HCT116 (cell line): ENCODE measurements at places on chromosomes 16 and 17.

DNA sequence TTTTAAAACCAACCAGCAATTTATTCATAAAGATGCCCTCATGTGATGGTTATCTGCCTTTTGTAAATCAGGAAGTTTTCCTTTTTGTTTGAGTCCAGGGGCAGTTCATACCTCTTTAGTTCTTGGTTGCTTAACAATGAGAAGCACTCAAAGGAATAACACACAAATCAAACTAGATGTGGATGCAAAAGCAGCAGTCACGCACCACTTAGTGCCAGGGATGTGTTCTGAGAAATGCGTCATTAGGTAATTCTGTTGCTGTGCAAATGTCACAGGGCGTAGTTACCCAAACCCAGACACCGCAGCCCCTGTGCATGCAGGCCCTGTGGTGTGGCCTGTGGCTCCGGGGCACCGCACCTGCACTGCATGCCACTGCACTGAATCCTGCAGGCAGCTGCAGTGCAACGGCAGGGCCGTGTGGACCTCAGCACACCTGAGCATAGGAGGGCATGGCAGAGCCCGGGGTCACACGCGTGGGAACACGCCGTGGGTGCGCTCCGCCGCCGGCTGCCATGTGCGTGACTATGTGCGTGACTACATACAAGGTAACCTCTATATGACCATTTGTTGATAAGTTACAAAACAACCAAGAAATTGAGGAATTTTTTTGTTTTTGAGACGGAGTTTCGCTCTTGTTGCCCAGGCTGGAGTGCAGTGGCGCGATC lies 39.6 kb downstream of the PKD1 start:
- DNase-seq = no peak

- DNase-seq = no peak
These were observed 54.9 kb upstream of the GNG13 start for GRCh38 chr16:855471-855870.

DNA sequence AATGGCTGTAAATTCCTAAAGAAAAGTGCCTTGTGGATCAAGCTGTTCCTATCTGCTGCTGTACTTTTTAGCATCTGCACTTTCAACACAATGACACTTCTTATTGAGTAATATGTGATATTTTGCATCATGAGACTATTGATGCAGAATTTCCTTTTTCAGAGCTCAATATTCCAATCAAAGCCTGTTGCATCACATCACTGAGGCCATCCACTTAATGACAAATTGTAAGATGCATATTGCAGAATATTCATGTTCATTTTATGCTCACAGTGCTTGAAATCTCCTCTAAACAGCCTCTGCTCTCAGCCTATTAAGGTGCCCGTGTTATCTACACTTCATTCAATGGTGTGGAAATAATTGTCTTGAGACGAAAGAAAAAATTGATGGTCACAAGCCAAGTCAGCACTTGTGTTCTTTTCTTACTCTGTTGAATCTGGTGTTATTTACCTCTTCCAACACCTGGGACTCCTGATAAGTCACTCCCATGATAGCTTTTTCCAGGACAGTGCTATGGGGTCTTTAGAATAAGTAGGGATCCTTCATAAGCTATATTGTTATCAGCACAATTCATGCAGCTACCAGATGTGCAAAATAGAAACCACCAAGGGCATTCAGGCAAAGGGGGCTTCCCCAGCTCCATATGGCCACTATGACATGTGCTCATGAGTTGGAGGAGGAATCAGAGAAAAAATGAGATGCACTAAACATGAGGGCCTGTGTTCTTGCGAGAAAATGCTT lies 9.3 kb upstream of the SKAP1 start:
- DNase-seq = no peak

- DNase-seq = no peak
These were observed 1.8 kb upstream of the TELO2 start for GRCh38 chr16:1491327-1491726.

DNA sequence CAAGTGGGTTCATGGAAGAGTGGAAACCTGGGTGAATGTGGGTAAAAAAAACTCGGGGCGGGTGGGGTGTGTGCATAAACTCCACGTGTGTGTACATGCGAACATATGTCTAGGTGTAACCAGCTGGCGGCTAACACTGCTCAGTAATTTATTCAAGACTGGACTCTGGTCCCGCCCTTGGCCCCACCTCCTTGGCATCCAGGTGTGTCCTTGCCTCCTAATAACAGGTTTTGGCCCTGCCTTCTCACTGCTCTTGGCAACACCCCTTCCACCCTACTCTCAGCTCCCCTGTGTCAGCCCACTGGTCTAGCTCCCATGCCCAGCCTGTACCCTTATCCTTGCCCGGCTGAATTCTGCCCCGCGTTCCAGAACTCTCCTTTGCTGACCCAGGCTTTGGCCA lies 8.3 kb downstream of the FLII start:
- DNase-seq = no peak

DNA sequence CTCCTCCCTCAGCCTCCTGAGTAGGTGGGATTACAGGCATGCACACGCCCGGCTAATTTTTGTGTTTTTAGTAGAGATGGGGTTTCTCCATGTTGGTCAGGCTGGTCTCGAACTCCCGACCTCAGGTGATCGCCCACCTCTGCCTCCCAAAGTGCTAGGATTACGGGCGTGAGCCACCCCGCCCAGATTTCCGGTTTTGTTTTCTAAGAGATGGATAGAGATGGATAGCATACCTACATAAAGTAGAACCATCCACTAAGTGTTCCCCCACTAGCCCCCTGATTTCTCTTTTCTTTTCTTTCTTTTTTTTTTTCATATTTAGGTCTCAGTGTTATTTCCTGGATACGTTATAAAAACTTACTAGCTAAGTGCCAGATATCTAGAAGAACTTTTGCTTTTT lies 2.0 kb downstream of the WSB1 start:
- no peak for DNase-seq

DNA sequence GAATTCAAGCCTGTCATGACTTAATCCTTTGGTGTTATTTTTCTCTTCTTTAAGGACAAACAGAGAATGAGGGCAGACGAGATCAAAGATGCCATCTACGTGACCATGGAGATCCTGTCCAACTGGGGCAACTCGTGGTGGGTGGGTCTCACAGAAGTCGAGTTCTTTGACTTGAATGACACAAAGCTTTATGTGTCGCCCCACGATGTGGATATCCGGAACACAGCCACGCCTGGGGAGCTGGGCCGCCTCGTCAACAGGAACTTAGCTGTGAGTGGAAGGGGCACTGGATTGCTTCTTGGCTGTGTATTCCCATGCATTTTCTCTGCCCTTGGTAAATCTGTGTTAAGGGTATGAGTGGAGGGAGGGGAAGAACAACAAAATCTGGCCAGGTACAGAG lies 158.7 kb downstream of the KATNIP start:
- no peak for DNase-seq

- no peak for DNase-seq
These were observed 102.3 kb downstream of the FOXL1 start for GRCh38 chr16:86680661-86681030.

DNA sequence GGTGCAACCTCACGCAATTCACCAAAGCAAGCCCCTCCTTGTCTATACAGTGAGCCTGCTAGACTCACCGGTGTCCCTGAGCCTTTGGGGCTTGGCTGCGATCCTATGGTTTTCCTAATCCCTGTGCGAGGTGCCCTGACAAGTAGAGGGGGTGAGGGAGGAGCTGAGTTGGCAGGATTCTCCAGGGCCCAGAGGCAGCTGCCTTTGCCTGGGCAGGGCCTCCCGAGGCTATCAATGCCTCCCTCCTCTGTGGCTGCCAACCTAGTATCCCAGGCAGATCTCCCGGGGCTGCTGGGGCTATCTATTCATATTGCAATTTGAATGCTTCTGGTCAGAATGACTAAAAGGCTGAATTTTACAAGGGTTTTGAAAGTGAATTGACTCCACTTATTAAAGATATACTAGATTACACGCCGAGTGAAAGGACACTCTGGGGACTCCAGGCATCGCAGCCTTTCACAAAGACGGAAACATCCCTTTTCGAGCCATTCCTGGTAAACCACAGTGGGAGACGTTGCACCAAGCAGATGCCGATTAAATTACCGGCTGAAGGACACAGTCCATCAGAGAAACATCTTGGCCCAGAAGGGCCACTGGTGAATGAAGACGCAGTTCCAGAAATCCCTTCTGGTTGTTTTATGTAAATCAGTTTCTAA lies 11.3 kb upstream of the PITPNM3 start:
- DNase-seq = no peak

- no peak for DNase-seq
These were observed 24.8 kb downstream of the SLC38A10 start for GRCh38 chr17:81270279-81270678.

DNA sequence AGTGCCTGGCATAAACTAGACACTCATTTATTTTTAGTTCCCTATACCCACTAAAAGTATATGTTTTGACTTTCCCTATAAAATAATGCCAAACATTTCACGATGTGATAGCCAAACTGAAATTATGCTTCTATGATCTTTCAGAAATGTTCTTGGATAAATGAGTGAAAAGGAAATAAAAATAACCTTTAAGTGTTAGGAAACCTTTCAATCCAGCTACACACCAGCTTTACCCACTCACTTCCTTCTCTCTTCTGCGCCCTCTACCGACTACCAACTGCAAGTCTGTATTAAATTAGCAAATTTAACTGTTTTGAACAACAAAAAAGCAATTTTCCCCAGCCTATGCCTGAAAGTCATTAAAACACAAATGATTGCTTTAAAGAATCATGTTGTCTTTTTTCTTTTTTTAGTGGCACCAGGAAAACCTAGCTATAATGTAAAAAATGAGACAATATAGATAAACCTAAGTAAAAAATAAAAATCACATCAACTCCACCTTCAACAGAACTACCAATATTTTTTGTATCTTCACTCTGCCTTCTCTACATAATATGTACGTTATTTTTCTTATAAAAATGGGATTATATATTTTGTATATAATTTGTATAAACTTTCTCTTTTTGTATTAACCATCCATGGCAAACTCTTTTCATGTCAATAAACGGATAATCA lies 13.2 kb upstream of the TMEM100 start:
- DNase-seq = peak; percentile 49

DNA sequence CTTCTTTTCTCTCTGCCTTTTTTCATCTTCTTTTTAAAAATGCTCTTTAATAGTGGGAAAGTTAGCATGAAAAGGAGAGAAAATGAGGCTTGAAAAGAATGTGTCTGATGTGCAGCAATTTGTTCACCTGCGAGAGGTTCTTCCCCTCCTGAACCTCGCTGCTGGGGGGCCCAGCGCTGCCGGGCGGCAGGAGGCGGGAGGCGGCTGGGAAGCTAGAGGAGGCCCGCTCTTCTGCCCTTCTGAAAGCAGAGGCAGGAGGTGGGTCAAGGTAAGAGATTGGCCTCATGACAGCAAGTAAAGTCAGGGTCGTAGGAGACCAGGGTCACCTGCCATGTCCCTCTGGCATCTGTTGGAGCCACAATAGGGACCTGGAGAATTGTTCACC lies 78.6 kb upstream of the TNRC6C start:
- DNase-seq = no peak

- no peak for DNase-seq
These were observed 745 bp downstream of the PYY start for GRCh38 chr17:43952724-43953666.

- no peak for DNase-seq
These were observed 3.5 kb downstream of the VMO1 start for GRCh38 chr17:4782652-4783051.

- DNase-seq = no peak
These were observed 1.5 kb upstream of the RPL38 start for GRCh38 chr17:74201948-74202347.

GRCh38 chr16:54942353-54942943 lies 11.8 kb downstream of the IRX5 start:
- DNase-seq = no peak

- no peak for DNase-seq
These were observed 33.6 kb downstream of the TEKT5 start for GRCh38 chr16:10660950-10661635.

DNA sequence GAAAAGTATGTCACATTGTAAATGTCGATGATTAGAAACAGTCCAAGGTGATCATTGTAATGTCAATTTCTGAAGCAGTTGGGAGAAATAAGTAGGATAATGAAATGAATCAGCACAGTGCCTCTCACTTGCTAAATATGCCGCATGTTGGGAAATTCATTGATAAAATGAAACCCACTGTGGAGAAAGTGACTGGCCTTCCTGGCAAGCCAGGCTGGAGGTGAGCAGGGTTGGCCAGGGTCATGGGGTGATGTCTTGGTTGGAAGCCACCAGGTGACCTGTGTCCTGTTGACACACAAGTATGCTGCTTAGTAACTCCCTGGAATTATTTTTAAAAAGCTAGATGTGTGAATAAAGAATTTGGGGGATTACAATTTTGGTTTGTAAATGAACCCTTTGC lies 14.9 kb upstream of the WNT9B start:
- DNase-seq = no peak

DNA sequence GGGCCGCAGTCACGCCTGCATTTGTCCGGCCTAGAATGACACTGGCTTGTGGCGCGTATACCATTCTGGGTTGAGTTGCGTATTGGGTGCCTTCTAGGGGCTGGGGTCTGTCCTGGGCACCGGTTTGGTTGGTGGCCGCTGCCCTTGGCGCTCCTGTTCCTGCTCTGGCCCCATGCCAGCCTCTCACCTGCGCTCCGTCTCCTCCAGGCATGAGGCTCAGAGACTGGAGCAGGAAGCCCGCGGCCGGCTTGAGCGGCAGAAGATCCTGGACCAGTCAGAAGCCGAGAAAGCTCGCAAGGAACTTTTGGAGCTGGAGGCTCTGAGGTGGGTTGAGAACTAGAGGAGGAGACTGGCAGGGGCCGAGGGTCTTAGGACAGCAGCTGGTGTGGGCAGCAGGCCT lies 17.4 kb downstream of the CDIPT start:
- no peak for DNase-seq

DNA sequence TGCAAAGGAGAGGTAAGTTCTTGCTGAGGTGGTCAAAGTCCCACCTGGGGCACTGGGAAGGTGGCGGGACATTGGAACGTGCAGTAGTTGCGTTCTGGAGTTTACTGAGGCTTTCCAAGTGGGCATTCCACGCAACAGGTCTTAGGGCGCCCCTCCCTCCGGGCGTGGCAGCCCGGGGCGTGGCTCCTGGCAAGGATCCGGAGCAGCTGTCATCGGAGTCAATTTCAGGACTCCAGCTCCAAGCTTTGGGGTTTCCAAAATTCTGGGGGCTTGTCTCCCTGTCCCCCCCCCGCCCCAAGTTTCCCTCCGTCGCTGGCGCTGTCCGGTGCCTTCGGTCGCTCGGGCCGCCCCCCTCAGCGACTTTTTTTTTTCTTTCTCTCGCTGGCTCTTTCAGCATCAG lies 43.1 kb upstream of the AMZ2 start:
- no peak for DNase-seq

DNA sequence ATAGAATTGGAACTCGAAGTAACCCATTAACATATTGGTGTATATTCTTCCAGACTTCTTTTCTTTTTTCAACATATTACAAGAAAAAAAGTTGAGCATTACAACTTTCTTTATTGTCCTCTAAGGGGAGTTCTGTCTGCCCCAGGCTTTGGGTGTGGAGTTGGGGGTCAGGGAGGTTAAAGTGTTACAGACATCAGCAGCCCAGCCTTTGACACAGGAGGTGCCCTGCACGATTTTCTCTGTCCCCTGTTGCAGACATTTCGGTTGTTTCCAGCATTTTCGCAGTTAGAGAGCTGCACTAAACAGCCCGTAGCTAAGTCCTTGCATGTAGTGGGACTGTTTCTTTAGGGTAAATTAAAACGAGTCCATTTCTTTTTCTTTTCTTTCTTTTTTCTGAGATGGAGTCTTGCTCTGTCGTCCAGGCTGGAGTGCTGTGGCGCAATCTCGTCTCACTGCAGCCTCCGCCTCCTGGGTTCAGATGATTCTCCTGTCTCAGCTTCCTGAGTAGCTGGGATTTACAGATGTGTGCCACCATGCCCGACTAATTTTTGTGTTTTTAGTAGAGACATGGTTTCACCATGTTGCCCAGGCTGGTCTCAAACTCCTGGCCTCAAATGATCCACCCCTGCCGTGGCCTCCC lies 13.4 kb upstream of the ADCY7 start:
- DNase-seq = no peak
